ENCODE measurements at places on chromosomes 7 and 10.

DNA sequence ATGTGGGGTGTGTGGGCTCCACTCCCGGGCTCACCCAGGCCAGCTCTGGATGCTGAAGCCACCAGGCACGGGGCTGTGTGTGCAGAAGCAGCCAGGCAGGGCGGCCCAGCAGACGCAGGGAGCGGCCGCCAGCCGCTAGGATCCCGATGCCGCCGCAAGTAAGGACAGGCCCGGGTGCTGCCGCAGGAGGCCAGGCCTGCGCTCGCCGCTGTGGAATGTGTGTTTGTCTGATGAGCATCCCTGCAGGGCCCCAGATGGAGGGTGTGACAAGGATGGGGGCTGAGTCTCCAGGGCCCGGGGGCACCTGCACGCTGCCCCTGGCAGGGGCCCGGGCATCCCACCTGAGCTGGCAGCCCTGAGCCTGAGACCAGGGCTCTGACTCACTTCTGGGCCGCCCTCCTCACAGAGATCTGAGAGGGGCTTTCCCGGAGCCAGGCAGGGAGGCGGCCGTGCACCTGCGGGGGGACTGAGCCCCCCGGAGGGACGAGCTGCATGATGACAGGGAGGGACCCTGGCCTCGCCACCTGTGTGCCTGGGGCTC is 101.5 kb downstream of the FOXL3 start:
- no peak for DNase-seq

- no peak for DNase-seq
Observed at GRCh38 chr10:36220151-36220550, 578.1 kb upstream of the FZD8 start.

GRCh38 chr10:124703778-124704427 is 40.3 kb downstream of the FAM53B start:
- DNase-seq: no peak

DNA sequence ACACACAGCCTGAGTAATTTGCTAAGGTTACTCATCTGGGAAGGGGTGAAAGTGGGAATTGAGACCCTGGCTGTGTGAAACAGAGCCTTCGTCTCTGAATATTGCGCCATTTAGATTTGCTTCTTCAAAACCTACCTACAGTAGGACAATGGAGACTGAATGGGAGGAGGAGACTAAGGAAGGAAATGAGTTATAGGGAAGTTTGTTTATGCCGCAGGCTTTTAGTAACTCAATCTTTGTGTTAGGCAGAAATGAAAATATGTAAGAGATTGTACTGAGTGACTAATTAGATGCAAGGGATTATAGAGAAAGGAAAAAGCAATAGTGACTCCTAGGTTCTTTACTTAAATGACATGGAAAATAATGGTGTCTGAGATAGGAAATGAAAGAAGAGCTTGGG is 80.2 kb downstream of the KCND2 start:
- no peak for DNase-seq

DNA sequence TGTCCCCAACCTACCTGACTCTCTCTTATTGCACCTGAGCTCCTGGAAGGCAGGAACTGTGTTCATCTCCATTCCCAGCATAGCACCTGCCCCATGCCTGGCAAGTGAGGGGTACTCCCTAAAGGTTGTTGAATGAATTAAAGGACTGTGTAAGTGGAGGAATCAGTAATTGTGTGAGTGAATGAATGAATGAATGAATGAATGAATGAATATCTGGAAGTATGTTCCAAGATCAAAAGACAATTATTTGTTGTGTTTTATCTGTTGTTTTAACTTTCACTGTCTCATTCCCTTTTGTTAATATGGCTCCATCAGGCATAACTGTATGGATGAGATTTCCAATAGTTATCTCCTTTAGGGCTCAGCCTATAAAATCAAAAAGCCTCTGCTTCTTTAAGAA is 4.0 kb downstream of the WIPF3 start:
- no peak for DNase-seq

- no peak for DNase-seq
Observed at GRCh38 chr10:58281092-58281752, 12.3 kb downstream of the CISD1 start.

DNA sequence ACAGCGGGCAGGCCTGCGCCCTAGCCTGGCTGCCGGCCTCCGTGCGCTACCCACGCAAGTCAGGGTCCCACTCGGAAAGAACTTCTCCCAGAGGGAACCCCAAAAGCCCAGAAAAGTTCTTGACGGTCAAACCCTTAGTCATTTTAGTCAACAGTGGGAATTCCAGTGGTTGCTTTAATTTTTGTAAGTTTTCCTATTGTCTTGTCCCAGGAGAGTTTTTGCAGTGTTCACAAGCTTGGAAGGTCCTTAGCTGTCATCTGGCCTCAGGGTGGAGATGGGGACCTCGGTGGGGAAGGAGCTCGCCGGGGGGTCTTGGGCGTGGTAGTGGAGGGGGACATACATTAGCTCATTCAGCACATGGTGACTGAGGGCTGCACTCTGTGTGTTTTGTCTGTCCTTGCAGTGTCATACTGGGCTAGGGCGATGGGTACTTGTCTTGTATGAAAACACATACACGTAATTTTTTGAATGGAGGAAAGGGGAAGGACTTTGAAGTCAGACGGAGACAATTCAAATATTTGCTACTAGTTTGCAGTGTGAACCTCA is 736 bp downstream of the MINDY4 start:
- DNase-seq: no peak

DNA sequence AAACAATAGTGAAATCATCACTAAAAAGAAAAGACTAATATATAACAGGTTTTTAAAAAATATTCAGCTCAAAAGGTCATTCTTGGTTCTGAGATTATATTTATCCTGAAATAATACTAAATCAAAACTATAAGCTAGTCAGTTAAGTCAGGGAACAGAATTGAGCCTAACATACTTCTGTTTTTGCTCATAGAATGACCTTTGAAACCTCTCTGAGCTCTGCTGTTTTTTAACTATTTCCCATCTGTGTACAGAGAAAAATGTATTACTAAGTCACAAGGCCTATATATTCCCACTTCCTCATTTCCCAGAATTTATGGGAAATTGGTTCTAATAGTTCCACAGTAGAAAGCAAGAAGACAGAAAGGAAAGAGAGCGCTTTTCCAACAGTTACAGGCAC is 346.8 kb upstream of the ETV1 start:
- no peak for DNase-seq

- no peak for DNase-seq
Observed at GRCh38 chr10:110323503-110323902, 18.8 kb upstream of the SMNDC1 start.

DNA sequence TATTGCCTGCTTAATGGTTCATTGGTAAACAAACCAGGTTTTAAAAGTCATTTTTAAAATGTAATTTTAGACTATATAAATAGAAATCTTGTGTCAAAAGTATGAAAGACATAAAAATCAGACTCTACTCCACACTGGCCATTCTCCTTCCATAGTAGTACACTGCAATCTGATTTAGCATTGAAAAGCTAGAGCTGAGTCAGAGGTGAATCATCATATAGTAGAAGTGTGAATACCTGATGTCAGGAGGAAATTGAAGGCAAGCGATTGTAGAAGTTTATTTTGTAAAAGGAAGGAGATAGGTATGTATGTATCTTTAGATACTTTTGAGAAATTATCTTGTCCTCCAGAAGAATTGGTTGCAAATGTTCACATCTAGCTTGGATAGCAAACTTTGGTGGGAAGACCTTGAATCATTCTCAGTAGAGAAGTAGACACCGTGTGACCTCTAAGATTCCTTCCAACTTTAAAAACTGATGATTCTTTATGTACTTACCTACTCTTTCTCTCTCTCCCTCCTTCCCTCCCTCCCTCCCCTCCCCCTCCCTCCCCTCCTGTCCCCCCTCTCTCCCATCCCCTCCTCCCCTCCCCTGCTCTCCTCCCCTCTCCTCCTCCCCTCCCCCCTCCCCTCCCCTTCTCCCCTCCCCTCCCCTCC is 88.1 kb downstream of the BTAF1 start:
- no peak for DNase-seq

GRCh38 chr7:122790132-122790531 is 87.4 kb upstream of the RNF148 start:
- no peak for DNase-seq

DNA sequence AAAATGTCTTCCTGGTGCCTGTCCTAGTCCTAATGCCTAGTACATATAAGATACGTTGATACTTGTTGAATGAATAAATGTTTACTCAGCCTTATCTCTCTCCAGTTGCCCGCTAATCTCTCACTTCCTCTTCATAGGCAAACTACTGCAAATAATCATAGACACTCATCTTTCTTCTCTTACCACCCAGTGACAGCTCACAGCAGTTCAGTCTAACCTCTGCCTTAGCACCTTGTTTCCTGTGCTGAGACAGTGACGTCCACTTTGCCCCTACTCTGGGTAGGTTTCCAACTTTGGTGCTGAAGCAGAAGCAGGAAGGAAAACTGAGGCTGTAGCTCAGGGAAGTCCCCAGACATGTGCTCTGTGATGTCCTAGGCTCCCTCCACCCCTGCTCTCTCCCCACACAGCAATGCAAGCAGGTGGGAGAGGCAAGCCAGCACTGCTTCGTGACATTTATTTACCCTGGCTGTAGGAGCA is 45.5 kb upstream of the RHOBTB1 start:
- DNase-seq: no peak

GRCh38 chr10:82813856-82814255 is 938.9 kb downstream of the NRG3 start:
- DNase-seq: no peak

DNA sequence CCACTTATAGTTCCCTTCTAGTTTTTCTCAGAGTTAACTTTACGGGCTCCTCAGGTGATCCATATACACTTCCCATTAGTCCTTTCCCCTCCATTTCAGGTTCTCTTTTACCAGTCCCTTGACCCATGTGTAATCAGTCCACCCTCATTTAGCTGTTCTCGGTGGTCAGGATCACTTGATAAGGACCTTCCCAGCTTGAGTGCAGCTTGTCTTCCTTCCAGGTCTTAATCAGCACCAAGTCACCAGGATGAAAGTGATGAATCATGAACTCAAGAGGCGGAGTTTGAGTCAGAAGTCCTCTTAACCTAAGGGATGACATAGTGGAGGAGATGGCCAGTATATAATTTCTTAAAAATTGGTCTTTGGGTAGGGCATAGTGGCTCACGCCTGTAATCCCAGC is 63.1 kb upstream of the CNTNAP2 start:
- DNase-seq: no peak

DNA sequence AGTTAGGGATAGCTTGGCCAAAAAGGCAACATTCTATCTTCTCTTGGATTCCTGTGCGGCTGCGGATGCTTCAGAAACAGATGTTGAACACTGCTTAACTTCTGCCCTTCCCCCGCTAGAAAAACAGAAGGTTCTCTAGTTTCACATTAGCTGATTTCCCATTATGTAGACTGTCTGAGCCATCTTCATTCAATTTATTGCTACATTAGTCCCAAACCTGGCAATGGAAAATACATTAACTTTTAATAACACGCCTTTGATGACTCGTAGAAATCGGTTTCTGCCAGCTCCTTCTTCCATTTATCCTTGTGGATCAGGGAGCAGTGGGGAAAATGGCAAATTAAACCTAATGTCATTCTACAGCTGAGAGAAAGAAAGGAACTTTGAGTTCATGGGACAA is 119.9 kb downstream of the SLC16A9 start:
- DNase-seq: no peak
